HAP-1 (cell line): ENCODE measurements at places on chromosomes 16 and 17.
A peak's percentile ranks its signal among the peaks of the same experiment; 100 is the strongest.

GRCh38 chr16:4016658-4017057 is 99.6 kb downstream of the ADCY9 start:
- DNase-seq: no peak

DNA sequence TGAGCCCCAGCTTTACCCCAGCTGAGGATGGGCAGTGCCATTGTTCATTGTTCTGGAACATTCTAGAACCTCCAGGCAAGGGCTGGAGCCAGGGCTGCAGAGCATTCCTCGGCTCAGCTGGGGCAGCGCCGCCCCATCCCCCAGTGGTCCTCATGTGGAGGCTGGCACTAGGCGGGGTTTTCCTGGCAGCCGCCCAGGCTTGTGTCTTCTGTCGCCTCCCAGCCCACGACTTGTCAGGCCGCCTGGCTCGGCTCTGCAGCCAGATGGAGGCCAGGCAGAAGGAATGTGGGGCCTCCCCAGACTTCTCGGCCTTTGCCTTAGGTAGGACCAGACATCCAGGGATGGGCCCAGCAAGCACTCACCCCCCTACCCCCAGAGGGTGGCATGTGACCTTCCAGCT is at the start of gene TMEM95:
Gene TMEM95, plus strand, starts transcription at position 104 of the 400 bp plus-strand sequence. Its CDS starts 49 bp downstream, at position 153.
- DNase-seq: no peak

- DNase-seq: no peak
Observed at GRCh38 chr16:68373528-68374245, 62.9 kb downstream of the PRMT7 start.

DNA sequence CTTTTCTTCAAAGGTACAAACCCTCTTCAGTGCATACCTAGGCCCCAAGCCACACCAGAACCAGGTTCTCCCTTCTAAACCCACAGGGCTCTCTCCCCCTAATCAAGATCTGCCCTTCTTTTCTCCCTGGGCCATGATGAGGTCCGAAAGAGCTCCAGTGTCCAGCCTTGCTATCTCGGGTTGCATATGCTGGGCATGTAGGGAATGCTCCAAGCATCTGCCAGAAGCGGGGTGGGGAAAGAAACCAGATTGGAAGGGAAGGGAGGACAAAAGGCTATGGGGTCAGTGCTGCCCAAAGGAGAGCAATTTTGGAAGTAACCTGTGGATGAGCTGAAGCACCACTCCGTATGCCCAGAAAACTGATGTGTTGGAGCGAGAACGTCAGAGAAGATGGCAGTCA is 2.3 kb downstream of the CTDNEP1 start:
- no peak for DNase-seq

- no peak for DNase-seq
Observed at GRCh38 chr17:12983991-12984884, 33.6 kb downstream of the ELAC2 start.

GRCh38 chr17:62665599-62665998 is 38.1 kb downstream of the MRC2 start:
- DNase-seq: no peak

- no peak for DNase-seq
Observed at GRCh38 chr16:75527825-75528299, 8.0 kb downstream of the CHST5 start.

DNA sequence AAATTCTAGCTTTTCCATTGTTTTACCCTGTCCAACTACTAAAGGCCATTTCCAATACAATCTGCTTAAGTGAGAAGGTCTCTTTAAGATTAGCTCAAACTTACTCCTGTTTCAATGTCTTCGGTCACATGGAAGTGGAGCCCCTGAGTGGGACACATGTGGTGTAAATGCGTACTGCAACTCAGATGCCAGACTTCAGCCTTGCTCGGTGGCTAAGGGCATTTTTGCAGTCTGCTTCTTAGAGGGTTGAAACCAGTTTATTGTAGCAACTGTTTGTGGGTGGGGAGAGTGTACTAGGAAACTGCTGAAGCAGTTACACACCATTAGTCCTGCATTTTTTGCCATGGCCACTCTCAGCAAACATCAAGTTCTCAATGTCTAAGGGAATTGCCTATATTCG is 140.6 kb downstream of the PARN start:
- peak; percentile 62 for DNase-seq

- no peak for DNase-seq
Observed at GRCh38 chr17:9364837-9365430, 210.7 kb downstream of the STX8 start.

DNA sequence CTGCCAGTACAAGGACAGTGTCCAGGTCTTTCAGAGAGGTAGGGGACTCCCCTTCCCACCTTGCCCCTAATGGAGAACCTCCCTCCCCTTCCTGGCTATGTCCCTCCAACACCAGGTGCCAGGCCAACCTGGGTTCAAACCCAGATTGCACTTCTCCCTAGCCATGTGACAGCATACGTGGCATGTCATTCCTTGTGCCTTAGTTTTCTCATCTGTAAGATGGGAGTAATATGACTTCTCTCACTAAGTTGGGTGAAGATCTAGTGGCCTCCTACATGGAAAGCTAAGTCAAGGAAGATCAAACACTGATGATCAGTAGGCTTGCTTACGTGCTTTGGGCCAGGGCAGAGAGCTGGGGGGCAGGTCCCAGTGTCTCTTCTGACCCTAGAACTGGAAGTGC is 8.8 kb downstream of the FCSK start:
- DNase-seq: no peak
